Fibroblast of mammary gland (primary cell): ENCODE measurements at places on chromosomes 6 and 20.

GRCh38 chr6:69069881-69070280 lies 434.8 kb downstream of the ADGRB3 start:
- DNase-seq = no peak

- no peak for DNase-seq
These were observed 656.7 kb downstream of the EPHA7 start for GRCh38 chr6:92762443-92763273.

DNA sequence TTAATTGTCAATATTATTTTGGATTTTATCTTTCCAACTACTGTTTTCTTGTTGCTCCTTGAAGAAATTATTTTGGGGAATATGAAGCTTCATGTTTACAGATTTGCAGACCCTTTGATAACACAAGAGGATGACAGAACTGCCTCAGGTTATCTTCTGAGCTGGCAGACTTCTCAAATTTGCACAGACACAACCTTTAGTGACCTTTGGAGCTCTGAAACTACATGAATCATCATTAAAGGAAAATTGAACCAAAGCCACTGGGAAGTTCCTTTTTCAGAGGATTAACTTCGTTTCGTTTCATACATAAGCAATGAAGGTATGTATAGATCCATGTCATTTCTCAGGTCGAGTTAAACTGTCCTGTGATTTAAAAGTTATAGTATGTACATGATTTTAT lies 85.9 kb downstream of the FBXO5 start:
- no peak for DNase-seq

GRCh38 chr20:17610566-17611289 lies 40.9 kb downstream of the DSTN start:
- DNase-seq = no peak

DNA sequence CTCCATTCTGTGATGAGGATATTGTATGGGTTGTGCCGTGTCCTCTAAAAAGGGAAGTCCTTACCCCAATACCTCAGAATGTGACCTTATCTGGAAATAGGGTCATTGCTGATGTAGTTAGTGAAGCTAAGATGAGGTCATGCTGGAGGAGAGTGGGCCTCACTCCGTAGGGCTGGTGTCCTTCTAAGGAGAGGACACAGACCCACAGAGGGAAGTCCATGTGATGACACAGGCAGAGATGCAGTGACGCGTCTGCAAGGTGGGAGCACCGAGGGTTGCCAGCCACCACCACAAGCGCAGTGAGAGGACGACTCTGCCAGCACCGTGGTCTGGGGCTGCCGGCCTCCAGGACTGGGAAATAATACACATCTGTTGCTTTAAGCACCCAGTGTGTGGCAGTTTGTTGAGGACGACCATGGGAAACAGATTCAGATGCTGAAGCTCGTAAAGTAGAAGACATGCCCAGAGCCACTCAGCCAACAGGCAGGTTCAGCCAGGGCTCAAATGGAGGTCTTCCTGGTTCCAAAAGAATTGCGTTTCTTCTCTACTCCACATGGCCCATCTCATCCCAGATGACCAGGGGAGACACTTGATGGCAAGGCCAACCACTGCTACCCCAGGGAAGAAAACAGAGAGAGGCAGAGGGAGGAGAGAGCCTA lies 59.2 kb upstream of the DUSP22 start:
- no peak for DNase-seq

DNA sequence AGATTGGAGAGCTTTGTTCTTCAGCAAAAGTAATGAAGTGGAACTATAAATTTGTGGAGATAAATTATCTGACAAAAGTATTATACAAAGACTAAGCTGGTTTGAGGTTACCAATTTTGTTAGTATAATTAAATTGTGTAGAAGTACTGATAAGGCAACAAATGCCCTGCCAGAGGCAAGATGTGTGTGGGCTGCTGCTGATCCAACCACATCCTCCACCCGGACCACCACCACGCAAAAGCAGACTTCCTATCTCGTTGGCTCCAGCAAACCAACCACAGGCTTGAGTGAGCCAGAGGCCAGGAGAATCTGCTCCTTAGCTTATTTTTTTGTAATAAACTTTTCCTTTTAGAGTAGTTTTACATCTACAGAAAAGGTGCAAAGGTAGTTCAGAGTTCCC lies 1.1 kb upstream of the MYLK4 start:
- no peak for DNase-seq

- DNase-seq = peak; percentile 79
These were observed 16.4 kb upstream of the HMGN4 start for GRCh38 chr6:26521600-26522391.

GRCh38 chr20:4920131-4920530 lies 81.2 kb downstream of the SLC23A2 start:
- no peak for DNase-seq

DNA sequence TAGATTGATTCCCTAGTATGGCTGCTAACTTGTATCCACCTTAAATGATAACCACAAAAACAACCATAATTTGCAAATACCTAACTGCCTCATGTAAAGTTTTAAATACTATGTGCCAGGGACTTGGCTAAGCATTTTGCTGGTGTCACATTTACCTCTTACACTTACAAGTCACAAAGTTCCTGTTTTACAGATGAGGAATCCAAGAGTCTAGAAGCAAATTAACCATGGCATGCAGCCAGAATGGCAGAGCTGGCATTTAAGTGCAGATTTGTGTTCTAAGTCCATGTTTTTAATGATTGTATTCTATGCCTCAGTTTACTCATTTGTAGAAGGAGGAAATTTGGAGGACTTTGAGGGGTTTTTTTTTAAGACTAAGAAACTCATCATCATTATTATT lies 696.7 kb downstream of the PTPRT start:
- DNase-seq = no peak

- DNase-seq = no peak
These were observed 124.6 kb downstream of the REV3L start for GRCh38 chr6:111358454-111358853.

- DNase-seq = no peak
These were observed 1.1 kb upstream of the GDAP1L1 start for GRCh38 chr20:44245977-44246376.

GRCh38 chr20:19314621-19315020 lies 102.2 kb downstream of the SLC24A3 start:
- no peak for DNase-seq

GRCh38 chr6:106161311-106161874 lies 75.3 kb downstream of the PRDM1 start:
- DNase-seq = no peak

DNA sequence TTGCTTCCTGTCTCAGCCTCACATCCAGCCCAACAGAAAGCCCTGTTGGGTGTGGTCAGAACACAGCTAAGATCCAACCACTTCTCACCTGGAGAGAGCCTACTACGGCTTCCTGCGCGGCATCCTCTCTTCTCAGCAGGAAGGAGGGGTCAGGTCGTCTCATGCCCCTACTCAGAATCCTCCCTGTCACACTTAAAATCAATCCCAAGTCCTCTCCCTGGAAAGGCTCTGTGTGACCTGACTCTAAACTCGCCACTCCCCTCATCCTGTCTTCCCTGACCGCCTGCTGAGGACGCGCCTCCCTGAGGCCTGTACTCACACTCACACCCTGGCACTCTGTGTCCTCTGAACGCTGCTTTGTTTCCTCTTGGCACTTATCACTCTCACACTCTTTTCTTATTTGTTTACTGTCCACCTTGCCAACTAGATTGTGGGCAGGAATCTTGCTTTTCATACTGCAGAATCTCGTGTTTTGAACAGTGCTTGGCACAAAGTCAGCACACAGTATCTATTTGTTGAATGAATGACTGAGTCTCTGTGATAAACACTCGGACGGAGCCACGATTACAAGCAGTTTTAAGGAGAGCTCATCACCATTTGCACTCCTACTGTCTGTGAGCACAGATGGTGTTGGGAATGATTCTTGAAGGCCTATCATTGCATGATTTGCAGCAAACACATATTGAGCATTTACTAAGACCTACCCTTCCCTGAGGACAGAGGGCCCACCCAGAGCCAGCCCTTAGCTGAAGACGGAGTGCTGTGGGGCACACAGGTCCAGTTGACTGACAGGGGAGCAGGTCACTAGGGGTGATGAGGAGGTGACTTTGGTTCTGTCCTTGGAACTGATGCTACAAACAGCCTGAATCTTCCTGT lies 18.7 kb downstream of the RAB5IF start:
- DNase-seq = no peak

DNA sequence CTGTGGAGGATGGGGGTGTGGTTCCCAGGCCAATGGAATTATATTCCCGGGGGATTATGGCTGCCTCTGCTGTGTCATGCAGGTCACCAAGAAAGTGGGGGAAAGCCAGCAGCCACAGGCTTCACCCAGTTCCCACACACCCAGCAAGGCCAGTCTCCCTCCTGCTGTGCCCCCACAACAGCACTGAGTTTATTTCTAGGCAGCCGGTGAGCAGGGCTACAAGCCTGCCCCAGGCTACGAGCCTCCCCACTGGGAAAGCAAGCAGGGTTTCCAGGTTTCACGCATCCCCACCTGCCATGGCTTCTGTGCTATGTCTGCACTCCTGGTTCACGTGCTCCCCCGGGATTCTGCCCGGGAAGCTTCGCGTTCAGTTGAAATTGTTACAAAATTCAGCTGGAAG lies 72.6 kb downstream of the ERMARD start:
- DNase-seq = no peak

- peak; percentile 85 for DNase-seq
These were observed 9.7 kb downstream of the COL12A1 start for GRCh38 chr6:75196081-75196687.

DNA sequence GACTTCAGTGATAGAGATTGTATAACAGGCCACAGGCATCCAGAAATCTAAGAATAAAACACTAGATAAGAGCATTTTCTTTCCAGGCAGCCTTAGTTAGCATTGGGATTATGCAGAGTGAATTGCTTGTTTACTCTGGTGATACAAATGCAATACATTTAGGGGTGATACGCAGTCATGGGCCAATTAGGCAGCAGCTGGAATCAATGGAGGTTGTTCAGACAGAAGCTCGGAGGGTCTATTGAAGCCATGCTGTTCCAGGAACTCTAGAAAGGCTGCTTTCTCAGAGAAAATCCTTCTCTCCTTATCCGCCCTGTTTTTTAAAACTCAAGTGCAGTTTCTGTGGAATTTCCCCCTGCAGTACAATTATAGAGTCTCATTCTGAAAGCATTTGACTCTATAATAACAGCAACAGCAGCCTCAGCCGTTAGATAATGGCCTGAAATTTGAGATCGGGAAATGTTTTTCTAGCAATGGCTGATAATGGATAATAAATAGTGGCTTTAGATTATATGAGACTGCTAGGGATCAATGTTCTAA lies 364.3 kb upstream of the HS3ST5 start:
- no peak for DNase-seq

GRCh38 chr6:157880534-157880933 lies 57.5 kb downstream of the SNX9 start:
- DNase-seq = no peak

- DNase-seq = no peak
These were observed at the start of gene SULF2 for GRCh38 chr20:47785311-47785853. SULF2 (minus strand) TSS chr20:47785481; CDS start chr20:47757363, 28,118 bp downstream.

DNA sequence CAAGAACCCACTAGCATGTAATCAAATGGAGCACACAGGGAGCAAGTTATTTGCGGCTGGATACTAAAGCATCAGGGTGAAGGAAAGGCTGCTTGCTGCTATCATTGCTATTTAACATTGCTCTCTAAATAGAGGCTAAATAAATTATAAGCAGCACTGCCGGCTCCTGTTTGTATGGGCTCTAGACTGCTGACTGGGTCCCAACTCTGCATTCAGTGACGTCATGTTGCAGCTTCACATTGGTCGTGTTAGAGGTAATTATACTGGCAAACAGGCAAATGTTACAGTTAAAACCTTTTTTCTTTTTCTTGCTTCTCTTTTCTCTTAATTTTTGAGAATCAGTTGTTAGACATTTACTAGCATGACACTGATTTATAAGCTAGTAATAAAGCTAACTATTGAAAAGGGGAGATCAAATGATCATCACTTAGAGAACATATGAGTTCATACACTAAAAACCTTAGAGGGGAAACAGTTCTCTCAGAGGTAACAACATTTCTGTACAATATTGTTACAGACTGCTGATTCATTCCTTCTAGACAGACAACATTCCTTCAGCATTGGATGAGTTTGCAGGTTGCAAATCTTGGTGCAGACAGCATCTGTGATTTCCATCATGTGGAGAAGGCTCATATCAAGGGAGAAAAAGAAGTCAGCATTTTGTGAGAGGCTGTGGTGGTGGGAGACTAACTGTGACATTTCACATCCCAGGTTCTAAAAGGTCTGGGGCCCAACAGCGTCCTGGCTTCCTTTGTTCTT lies 15.9 kb downstream of the RFPL4B start:
- no peak for DNase-seq

GRCh38 chr20:36113566-36114250 lies 40.8 kb upstream of the EPB41L1 start:
- no peak for DNase-seq

GRCh38 chr6:167098825-167099225 lies 24.1 kb upstream of the CCR6 start:
- DNase-seq = no peak

DNA sequence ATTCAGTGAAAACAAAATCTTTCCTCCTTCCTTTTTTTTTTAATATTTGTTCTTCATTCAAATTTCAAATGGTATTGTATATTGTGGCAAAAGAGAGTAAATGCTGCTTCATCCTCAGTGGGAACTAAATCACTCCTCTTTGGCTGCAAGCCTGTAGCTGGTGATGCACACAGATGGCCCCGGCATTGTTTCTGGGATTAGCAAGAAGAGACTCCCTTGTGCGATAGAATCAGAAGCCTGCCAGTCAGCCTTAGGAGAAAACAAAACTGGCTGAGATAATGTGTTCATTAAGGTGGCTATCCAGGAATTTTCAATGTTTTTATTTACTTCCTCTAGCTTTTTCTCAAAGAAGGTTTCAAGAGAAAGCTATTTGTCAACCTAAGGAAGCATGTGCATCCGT lies 20.7 kb upstream of the ELOVL2 start:
- DNase-seq = peak; percentile 14

DNA sequence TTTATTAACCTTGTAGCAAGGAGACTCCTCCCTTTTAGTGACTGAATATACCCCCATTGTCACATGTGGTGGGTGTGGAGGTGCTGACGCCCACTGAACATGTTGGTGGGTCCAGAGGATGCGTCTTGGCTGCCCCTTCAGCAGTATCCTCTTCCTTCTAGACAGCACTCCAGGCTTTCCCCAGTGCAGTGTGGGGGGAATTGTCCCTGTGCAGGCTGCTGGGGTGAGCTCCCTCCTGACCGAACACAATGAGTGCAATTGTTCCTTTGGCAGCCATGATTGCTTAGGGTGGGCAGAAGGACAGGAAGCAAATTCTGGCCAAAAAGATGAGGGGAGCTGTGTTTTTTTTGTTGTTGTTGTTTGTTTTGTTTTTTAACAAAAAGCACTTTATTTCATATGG lies 209.3 kb upstream of the PDE10A start:
- DNase-seq = no peak

- no peak for DNase-seq
These were observed 10.4 kb upstream of the BCAS4 start for GRCh38 chr20:50784464-50784863.
